ENCODE measurements at places on chromosomes 3 and 15.

GRCh38 chr3:77468626-77469020, 428.7 kb downstream of the ROBO2 start:
- no peak for DNase-seq
- no peaks in the 10 kb centered on the region for H3K27me3 ChIP-seq
- no peak overlapping the region for H3K27ac ChIP-seq

DNA sequence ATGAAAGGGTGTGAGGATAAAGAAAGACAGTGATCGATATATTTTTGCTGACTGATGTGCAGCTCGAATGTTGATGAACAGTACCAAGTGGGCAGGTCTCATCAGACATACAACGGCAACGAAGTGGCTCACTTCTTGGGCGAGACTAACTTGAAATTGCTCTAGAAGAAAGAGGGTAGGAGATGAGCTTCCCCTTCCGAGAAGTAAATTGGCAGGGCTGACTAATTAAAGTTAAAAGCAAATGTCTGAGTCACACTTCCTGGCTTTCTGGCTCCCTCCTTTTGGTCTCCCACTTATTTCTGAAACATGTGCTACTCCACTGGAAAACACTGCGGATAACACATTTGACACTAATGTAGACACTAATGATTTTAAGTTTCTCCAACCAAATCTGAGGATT, 228.3 kb downstream of the ABHD5 start:
- H3K27ac ChIP-seq: no peak overlapping the region
- DNase-seq: no peak
- H3K36me3 ChIP-seq: no peaks in the 10 kb centered on the region

- no peak overlapping the region for H3K27ac ChIP-seq
- DNase-seq: no peak
- H3K4me3 ChIP-seq: no peak overlapping the region
- peaks cover 22% of the 10 kb centered on the region for H3K4me1 ChIP-seq
- no peaks in the 10 kb centered on the region for H3K27me3 ChIP-seq
Observed at GRCh38 chr15:71597126-71597525, 213.2 kb upstream of the NR2E3 start.

- peaks cover 11% of the 10 kb centered on the region for H3K27me3 ChIP-seq
- DNase-seq: no peak
- no peak overlapping the region for H3K4me3 ChIP-seq
- peaks cover 15% of the 10 kb centered on the region for H3K4me1 ChIP-seq
Observed at GRCh38 chr3:3743754-3744153, 55.5 kb upstream of the LRRN1 start.

- no peaks in the 10 kb centered on the region for H3K27me3 ChIP-seq
- H3K27ac ChIP-seq: no peak overlapping the region
- peaks cover 18% of the 10 kb centered on the region for H3K4me1 ChIP-seq
- no peak overlapping the region for H3K4me3 ChIP-seq
Observed at GRCh38 chr3:106403371-106404145, 534.7 kb upstream of the CBLB start.

DNA sequence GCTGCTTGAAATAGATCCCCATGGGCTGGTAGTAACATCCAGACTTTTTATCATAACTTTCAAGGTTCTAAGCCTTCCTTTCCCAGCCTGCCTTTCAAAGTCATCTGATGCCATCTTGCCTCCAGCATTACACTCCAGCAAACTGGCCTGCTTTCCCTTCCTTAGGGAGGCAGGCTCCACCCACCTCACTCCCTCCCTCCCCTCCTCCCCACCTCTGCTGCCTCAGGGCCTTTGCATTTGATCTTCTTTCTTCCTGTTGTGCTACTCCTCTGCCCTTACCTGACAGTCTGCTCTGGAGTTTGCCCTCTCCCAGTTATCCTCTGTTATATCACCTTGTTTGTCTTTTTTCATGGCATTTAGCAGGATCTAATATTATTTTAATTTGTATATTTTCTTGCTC, 319.5 kb downstream of the KCNH8 start:
- no peaks in the 10 kb centered on the region for H3K27me3 ChIP-seq
- no peak overlapping the region for H3K27ac ChIP-seq
- peaks cover 12% of the 10 kb centered on the region for H3K36me3 ChIP-seq
- DNase-seq: no peak
- H3K4me1 ChIP-seq: peaks cover 18% of the 10 kb centered on the region

DNA sequence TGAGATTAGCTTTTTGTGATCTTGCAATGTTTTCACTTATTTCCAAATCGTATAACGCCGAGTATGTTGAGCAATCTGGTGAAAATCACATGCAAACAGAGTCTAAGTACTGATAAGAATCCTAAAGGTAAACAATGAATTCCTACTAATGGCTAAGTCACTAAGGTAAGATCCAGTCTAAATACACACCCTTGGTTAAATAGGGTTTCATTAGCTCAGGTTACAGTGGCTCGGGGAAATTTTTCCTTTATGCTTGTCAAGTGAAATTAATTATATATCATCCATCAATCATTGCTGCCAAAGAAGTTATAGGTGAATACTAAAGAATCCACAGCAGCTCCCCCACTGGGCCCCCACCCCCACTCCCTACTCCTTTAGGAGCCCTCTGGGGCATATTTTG, 139.3 kb downstream of the SOX2 start:
- H3K36me3 ChIP-seq: 0 out of 2 replicates have a peak, but pooled peaks cover 3% of the 10 kb centered on the region
- H3K4me1 ChIP-seq: peaks cover 34% of the 10 kb centered on the region
- no peak overlapping the region for H3K27ac ChIP-seq
- no peaks in the 10 kb centered on the region for H3K27me3 ChIP-seq
- DNase-seq: no peak

- peaks cover 55% of the 10 kb centered on the region for H3K36me3 ChIP-seq
- H3K4me3 ChIP-seq: no peak overlapping the region
- no peak overlapping the region for H3K27ac ChIP-seq
- peaks cover 11% of the 10 kb centered on the region for H3K4me1 ChIP-seq
Observed at GRCh38 chr3:9747267-9747666, 2.5 kb upstream of the OGG1 start.

DNA sequence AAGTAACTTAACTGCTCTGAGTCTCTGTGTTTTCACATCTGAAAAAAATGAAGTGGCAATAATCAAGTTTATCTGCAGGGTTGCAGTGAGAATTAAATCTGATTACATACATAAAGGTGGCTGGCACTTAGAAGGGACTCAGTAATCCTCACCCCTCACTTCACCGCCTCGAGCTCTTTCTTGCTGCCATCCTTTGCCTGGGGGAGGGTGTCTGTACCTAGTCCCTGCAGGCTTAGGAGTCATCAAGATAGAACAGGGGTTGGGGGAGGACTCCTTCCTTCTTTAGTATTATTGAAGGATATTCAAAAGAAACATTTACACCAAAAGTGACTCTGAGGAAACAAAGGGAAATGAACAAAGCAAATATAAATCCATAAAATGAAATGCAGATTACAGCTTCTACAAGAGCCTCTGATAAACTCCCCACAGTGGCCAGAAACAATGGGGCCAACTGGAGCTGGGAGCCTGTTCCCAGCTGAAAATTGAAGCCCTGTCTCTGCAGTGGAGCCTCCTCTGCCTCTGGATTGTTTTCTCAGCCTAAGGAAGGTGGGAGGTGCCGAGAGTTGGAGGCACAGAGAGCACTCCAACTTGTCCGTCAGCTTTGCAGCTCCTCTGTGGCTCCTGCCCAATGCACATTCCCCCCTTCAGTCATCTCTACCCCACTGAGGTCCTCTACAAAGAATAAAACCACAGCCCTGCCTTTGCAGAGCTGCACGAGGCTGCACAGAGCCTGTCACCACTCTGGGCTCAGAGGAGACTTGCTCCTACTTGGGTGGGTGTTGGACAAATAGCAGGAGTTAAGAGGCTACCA, 41.8 kb downstream of the CRYGS start:
- H3K4me3 ChIP-seq: no peak overlapping the region
- peaks cover 13% of the 10 kb centered on the region for H3K4me1 ChIP-seq
- no peak for DNase-seq
- H3K27ac ChIP-seq: no peak overlapping the region
- H3K27me3 ChIP-seq: no peaks in the 10 kb centered on the region

DNA sequence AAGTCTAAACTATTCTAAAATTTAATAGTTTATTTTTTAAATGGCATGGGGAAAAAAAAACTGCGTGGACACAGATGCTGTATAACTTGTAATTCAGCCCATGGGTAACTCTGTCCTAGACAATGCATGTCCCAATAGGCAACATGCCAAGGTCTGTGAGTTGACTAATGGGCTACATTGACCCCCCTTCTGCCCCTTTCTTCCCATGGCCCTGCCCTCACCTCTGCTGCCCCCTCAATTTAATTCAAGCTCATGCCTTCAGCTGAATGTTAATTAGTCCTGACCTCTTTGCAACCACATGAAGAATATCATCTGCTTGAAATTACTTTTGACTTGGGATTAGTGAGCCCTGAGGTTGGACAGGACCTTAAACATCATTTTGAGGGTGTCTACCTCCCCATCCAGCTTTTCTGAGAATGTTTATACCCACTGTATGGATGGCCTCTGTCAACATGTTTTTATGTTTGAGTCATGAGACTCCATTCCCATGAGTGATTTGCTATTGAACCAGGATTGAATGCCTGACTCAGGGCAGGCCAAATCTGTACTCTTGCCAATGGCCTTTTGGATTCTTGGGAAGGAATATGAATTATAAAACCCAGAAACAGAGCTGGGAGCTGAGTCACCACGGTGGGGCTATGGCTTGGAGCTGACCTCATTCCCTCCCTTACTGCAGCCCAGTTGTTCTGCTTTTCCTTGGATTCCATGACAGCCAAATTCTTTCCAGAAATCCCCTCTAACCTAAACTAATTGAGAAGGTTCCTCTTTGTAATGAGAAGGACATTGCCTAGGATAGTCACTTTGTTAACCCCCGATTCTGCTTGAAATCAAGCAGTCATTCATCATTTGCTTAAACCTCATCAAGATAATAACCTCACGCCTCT, 33.5 kb upstream of the PDE8A start:
- H3K27me3 ChIP-seq: no peaks in the 10 kb centered on the region
- no peaks in the 10 kb centered on the region for H3K36me3 ChIP-seq
- no peak overlapping the region for H3K4me3 ChIP-seq
- no peak for DNase-seq

- no peaks in the 10 kb centered on the region for H3K36me3 ChIP-seq
- no peak for DNase-seq
- H3K27ac ChIP-seq: no peak overlapping the region
- H3K4me3 ChIP-seq: no peak overlapping the region
- peaks cover 11% of the 10 kb centered on the region for H3K4me1 ChIP-seq
- peaks cover 2% of the 10 kb centered on the region for H3K27me3 ChIP-seq
Observed at GRCh38 chr15:99423186-99424130, 142.3 kb upstream of the MEF2A start.

DNA sequence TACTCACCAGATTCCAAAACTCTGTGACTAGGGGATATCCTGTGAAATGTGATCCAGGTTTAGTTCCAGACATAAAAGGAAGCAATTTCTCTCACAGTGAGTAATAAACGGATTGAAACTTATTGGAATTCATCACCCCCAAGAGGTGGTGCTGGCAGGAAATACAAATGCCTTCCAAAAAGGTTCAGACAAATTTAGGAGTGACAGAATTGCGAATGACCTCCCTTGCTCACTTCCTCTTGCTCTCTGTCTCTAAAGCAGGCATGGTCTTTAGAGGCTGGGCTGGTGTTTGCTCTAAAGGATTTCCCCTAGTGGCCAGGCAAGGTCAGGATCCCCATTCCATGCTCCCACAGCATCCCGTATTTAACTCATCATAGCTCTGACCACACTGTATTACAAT, 449.4 kb upstream of the PPP2R3A start:
- H3K27me3 ChIP-seq: no peaks in the 10 kb centered on the region
- DNase-seq: peak; percentile 44
- no peak overlapping the region for H3K4me3 ChIP-seq
- H3K4me1 ChIP-seq: peaks cover 18% of the 10 kb centered on the region
- no peak overlapping the region for H3K27ac ChIP-seq
- H3K36me3 ChIP-seq: no peaks in the 10 kb centered on the region

DNA sequence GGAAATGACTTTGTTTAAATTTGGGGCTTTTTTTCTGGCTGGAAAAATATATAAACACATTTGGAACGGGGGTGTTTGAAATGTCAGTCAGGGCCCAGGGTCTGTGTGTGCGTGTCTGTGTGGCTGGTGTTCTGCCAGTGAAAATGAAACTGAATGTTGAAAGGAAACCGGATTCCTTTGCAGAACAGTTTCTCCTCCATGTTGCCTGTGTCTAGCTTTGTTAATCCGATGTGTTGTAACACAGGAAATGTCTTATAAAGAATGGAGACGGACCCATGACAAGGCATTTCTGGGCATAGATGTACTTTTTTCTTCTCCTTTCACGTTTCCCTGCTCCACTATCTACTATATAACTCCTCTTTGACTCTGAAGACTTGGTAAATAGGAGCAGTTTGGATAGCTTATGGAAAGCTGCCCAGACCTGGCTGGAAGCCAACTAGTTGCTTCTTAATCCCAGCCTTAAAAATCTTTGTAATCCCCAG, 2.8 kb downstream of the SQOR start:
- peaks cover 7% of the 10 kb centered on the region for H3K4me1 ChIP-seq
- no peaks in the 10 kb centered on the region for H3K36me3 ChIP-seq
- peaks cover 68% of the 10 kb centered on the region for H3K27me3 ChIP-seq
- no peak overlapping the region for H3K4me3 ChIP-seq
- no peak for DNase-seq

DNA sequence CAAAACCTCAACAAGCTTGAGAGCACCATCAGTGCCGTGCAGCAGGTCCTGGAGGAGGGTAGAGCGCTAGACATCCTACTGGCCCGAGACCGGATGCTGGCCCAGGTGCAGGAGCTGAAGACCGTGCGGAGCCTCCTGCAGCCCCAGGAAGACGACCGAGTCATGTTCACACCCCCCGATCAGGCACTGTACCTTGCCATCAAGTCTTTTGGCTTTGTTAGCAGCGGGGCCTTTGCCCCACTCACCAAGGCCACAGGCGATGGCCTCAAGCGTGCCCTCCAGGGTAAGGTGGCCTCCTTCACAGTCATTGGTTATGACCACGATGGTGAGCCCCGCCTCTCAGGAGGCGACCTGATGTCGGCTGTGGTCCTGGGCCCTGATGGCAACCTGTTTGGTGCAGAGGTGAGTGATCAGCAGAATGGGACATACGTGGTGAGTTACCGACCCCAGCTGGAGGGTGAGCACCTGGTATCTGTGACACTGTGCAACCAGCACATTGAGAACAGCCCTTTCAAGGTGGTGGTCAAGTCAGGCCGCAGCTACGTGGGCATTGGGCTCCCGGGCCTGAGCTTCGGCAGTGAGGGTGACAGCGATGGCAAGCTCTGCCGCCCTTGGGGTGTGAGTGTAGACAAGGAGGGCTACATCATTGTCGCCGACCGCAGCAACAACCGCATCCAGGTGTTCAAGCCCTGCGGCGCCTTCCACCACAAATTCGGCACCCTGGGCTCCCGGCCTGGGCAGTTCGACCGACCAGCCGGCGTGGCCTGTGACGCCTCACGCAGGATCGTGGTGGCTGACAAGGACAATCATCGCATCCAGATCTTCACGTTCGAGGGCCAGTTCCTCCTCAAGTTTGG, 60.8 kb upstream of the CCR4 start:
- DNase-seq: no peak
- peaks cover 84% of the 10 kb centered on the region for H3K4me1 ChIP-seq
- no peaks in the 10 kb centered on the region for H3K27me3 ChIP-seq
- peaks cover 88% of the 10 kb centered on the region for H3K36me3 ChIP-seq
- no peak overlapping the region for H3K4me3 ChIP-seq
- H3K27ac ChIP-seq: peak overlapping the region; percentile 62

- peak; percentile 27 for DNase-seq
- H3K27me3 ChIP-seq: peaks cover 2% of the 10 kb centered on the region
- no peak overlapping the region for H3K27ac ChIP-seq
Observed at GRCh38 chr15:66172324-66172980, 81.1 kb downstream of the MEGF11 start.

Measured in WTC11 (cell line).